COR-L47 (cell line): ENCODE measurements at places on chromosomes 2 and 18.

DNA sequence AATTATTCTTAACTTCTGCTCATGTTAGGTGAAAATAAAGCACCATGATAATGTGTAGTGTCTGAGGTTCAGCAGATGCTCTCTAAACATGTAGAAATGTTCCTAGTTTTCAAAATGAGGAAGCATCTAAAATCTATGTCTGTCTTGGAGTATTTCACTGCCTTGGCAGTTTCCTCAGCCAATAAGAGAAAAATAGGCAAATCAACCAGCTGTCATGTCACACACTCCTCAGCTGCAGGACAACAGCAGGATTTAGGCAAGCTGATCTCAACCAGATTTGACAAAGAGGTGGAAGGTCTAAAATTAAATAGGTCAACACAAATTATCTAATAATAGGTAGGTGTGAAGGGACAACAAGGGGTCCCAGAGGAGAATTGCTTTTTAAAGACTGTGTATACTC, 164.1 kb upstream of the BOD1L2 start:
- DNase-seq = no peak

GRCh38 chr2:175465101-175465500, 283.6 kb upstream of the ATP5MC3 start:
- DNase-seq = no peak

- DNase-seq = no peak
Observed at GRCh38 chr2:109387221-109387735, 226.5 kb downstream of the SEPTIN10 start.

DNA sequence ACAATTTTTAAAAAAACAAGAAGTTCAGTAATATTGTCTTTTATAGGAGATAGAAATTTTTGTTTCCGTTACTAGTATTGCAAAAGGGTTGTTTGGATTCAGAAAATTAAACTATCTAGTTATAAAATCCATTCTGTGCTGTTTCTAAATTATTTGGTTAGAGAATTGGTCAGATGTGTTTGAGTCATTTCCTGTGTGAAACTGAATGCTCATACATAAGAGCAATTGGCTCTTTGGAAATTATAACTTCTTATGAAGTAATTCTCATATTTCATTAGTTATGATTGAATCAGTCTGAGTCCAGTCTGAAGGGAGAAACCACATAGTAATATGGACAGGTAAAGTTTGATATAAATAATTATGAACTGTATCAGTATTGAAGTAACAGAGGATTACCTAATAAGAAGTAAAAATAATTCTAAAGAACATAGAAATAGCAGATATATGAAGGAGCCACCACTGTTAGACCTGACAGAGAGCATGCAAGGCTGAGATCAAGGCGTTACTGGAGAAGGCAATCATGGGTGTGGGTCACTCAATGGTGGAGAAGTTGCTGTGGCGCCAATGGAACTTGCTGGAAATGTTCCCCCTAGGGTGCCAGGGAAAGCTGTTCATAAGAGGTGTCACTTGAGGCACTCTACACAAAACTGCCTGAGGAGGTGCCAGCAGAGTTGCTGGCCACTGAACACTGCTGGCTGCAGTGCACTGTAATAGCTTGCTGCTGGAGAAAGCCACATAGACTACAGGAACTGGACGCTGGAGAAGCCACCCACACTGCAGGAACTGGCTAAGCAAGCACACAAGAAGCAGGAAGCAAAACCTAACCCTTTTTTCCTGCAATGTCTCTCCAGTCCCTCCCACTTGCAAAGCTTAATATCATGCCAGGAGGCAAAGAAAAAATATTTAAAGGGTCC, 18.0 kb upstream of the FAP start:
- DNase-seq = no peak

DNA sequence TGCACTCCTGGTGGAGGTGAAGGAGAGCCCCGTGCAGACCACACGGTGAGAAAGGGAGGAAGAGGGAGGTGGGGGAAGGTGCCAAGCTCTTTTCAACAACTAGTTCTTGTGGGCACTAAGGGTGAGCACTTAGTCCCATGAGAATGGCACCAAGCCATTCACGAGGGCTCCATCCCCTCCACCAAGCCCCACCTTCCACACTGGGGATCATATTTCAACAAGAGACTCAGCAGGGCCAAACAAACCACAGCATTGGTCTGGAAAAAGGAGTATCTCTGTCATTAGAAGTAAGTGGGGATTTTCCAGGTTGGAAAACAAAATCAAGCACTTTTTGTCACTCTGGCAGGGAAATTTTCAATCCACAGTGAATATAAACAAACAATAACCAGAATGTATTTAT, 38.4 kb downstream of the ZAP70 start:
- peak; percentile 4 for DNase-seq

DNA sequence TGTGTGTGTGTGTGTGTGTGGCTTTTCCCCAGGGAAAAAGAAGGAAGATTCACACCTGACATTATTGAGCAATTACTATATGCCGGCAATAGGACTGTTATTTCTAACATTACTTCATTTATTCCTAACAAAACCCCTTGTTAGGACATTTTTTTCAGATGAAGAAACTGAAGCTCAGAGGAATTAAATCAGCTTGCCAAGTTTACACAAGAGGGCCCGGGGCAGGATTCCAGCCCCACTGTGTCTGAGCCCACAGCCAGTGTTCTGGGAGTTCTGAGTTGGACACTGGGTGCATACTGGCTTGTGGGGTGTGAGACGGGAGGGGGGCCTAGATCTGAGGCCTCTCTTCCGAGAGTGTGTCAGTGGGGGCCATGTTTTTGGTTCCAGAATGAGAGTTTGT, 9.9 kb downstream of the TOGARAM2 start:
- DNase-seq = no peak

DNA sequence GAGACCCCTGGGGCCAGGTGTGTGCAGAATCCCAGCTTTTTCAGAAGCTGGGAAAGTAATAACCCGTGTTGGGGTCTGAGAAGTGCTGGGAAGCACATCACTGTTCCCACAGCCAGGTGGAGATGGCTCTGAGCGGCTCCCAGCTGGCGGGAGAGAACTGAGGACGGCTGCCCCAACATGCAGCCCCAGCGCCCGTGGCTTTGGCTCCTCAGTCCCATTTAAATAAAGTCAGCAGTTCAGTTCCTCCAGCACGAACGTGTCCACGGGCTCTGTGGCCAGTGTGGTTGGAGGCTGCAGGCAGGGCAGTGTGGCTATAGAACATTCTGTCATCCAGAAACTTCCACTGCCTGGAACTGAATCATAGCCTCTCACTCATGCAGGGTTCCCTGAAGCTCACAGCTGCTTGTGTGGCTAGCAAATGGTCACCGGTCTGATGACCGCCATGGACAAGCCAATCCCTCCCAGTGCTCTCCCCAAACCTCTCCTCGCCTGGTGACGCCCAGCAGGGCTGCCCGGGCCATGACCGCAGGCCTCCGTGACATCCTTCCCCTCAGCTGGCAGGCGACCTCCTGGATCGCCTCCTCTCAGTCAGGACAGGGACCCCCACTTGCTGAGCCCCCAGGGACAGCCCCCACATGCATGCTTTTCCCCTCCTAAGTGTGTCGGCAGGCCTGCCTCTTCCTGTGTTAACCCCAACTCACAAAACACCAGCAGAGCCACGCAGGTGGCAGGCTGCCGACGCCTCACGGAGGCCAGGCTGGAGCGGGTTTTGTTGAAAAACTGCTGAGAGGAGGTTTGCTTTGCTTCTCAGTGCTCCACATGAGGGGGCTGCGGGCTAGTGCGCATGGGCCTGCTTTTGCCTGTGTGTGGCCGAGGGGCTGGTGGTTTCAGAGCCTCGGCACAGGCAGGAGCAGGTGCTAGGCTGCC, 1.3 kb downstream of the RTP5 start:
- DNase-seq = no peak

DNA sequence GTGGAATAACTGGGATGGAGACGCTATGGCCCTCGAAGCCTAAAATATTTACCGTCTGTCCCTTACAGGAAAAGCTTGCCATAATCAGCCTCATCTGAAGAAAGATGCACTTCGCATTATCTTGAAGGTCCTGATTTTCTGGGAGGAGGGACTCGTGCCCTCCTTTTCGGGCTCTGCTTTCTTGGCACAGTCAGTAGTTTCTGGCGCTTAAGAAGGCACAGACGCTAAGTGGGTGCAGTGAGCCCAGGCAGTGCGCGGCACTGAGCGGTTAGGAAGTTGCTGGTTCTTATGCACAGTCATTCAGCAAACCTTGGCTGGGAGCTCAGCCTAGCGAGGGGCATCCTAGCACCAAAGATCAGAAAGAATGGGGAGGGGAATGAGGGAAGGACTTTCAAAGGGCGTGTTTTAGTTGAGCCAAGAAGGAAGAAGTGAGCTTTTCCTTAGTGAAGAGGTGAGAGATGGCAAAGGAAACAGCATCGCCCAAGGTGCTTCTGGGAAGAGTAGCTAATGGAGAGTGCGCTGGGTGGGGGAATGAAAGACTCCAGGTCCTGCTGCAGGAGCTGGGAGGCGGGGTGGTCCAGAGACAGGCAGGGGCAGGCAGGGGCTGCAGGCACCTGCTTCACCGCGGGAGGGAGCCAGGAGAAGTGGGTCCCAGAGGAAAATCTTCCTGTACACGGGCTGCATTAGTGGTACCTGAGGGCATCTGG, 64.1 kb downstream of the ZCCHC2 start:
- no peak for DNase-seq

DNA sequence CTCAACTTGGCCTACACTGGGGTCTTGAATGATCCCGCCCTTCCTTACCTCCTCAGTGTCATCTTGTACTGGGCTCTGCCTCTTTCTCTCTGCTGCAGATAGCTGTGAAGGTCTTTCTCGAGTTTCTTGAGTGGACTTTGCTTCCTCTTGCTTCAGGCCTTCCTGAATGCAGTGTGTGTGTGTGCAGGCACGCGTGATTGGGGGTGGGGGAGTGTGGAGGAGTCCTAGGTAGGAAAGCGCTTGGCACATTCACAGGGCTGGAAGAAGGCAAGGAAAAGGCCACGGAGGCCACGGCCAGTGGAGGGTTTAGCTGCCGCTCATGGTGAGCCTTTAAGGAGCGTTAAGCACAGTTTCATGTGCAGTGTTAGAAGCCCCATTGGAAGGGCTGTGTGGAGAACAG, 5.5 kb downstream of the RALB start:
- no peak for DNase-seq

- no peak for DNase-seq
Observed at GRCh38 chr18:7334973-7335568, 104.2 kb downstream of the LRRC30 start.

DNA sequence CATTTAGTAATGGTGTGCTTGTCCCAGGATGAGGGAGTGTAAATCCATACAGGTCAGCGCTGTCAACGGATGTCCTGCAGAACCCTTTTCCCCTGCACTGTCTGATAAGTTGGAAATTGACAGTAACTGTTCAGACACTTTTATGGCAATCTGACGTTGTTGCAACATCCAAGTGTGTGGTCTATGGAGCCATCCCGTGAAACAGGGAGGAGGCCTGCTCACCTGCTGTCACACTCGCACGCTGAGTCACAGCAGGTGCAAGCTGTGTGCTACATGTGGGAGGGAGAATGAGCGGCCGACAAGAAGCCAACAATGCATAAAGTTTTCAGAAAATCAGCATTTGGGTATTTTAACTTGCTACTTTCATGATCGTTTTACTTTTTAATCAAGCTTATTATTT, 43.7 kb upstream of the RMDN2 start:
- peak; percentile 28 for DNase-seq

DNA sequence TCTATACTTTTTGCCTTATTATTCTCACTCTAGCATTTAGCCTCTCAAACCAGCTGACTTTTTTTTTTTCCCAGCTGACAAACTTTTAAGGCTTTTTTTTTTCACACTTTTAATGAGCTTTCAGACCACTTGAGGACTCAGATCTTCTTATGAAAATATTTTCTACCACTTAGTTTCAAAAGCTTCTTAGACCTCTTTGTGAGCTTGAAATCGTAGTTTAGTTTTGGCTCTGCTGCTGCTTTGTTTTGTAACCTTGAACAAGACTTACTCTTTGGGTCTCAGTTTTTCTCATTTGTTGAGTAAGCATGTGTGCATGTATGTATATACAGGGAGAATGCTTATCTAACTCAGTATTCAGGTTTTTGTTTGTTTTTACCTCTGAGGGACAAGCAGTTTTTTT, 3.5 kb downstream of the NBEAL1 start:
- DNase-seq = no peak

GRCh38 chr2:47485177-47485576, 82.2 kb downstream of the MSH2 start:
- DNase-seq = no peak

GRCh38 chr2:164710837-164711765, 89.8 kb upstream of the GRB14 start:
- no peak for DNase-seq

- no peak for DNase-seq
Observed at GRCh38 chr18:24588440-24588839, 128.0 kb downstream of the HRH4 start.

GRCh38 chr2:63842149-63843061, 709 bp downstream of the UGP2 start:
- DNase-seq = no peak

GRCh38 chr2:65357959-65358294, 74.5 kb downstream of the SPRED2 start:
- no peak for DNase-seq

GRCh38 chr18:66210875-66211274, 393.0 kb downstream of the CDH19 start:
- no peak for DNase-seq

DNA sequence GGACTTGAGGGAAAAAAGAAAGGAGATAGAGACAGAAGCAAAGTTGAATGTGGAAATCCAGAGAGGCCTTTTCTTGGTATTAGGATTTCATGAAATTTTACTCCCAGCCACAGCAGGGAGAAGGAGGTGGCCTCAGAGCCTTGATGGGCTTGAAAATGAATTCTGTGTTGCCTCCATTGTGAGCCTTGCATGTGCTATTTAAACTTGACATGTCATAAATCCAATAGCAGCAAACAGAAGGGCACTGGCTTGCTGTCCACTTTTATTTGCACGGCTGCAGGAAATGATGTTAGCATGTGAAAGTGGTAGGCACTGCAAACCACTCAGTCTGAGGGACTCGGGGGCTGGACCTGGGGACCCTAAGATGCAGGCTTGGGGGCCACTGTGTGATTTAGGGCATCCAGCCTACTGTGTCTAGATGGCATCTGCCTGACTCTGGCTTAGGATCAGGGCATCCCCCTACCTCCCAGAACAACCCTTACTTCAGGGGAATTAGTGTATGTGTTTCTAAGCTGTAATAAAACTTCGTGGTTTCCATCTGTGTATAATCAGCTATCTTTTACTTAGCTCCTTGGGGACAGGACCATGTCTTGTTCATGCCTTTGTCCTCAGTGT, 139.1 kb upstream of the SKOR2 start:
- no peak for DNase-seq
